CD8-positive, alpha-beta memory T cell (primary cell): ENCODE measurements at places on chromosomes 16 and 17. TPM values are rescaled to one million over a fixed set of nuclear protein-coding genes. Genes with fewer than 3 reads are reported as not detected.

DNA sequence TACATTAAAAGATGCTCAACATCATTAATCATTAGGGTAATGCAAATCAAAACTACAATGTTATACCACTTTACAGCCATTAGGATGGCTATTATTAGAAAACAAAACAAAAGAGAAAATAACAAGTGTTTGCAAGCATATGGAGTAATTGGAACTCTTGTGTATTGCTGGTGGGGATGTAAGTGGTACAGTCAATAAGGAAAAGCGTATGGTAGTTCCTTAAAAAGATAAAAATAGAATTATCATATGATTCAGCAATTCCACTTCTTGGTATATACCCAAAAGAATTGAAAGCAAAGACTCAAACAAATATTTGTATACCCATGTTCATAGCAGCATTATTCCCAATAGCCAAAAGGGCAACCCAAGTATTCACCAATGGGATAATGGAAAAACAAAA is 1.4 kb upstream of the CAPNS2 start:
- H3K4me1 ChIP-seq, result no peaks in the 10 kb centered on the region
- H3K4me3 ChIP-seq, result no peak overlapping the region
- H3K36me3 ChIP-seq, result no peaks in the 10 kb centered on the region
- no peak overlapping the region for H3K27ac ChIP-seq

The PERCC1 gene
- total RNA-seq, result 0.33 TPM

GRCh38 chr16:25264597-25264996 is 7.0 kb upstream of the ZKSCAN2 start:
- H3K4me1 ChIP-seq, result peaks cover 16% of the 10 kb centered on the region
- H3K4me3 ChIP-seq, result no peak overlapping the region
- no peaks in the 10 kb centered on the region for H3K27me3 ChIP-seq
- DNase-seq, result no peak
- H3K36me3 ChIP-seq, result peaks cover 6% of the 10 kb centered on the region

DNA sequence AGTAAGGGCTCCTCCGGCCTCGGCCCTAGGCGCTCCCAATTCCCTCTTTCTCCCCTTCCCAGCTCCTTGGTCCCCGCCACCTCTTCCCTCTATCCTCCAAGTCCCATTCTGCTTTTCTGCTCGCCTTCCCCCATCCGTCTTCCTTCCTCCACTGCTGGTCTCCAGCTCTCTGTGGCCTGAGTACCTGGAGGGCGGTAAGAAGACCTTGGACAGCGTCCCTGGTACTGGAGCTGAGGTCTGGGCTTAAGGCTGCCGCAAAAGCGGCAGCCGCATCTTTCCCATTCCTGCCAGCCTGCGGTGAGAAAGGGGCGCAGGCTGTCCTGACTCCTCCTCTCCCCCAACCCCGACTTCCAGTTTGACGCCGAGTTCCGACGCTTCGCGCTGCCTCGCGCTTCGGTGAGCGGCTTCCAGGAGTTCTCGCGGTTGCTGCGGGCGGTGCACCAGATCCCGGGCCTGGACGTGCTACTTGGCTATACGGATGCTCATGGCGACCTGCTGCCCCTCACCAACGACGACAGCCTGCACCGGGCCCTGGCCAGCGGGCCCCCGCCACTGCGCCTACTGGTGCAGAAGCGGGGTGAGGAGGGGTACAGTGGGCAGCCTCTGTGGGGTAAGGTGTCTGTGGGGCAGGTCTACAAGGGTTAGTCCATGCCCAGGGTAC is 471 bp downstream of the PARD6A start:
- H3K27ac ChIP-seq, result peak overlapping the region; percentile 98
- no peak for DNase-seq
- H3K36me3 ChIP-seq, result no peaks in the 10 kb centered on the region
- peak overlapping the region; percentile 60 for H3K4me3 ChIP-seq

DNA sequence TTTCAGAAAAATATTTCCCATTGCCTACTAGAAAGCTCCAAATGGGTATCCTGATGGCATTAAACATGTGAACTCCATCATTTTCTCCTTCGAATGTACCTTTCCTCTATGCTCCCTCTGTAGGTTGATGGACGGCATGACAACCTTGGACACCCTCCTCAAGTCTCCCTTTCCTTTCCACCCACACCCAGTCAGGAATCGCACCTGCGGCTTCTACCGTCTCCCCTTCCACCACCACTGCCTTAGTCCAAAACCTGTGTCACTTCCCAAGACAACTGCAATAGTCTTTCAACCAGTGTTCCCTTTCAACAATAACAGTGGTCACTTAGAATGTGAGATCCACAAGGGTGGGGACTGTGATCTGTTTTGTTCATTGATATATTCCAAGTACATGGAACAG is 233.1 kb upstream of the AXIN2 start:
- no peaks in the 10 kb centered on the region for H3K4me1 ChIP-seq
- DNase-seq, result no peak
- H3K4me3 ChIP-seq, result no peak overlapping the region
- no peak overlapping the region for H3K27ac ChIP-seq
- H3K36me3 ChIP-seq, result no peaks in the 10 kb centered on the region

DNA sequence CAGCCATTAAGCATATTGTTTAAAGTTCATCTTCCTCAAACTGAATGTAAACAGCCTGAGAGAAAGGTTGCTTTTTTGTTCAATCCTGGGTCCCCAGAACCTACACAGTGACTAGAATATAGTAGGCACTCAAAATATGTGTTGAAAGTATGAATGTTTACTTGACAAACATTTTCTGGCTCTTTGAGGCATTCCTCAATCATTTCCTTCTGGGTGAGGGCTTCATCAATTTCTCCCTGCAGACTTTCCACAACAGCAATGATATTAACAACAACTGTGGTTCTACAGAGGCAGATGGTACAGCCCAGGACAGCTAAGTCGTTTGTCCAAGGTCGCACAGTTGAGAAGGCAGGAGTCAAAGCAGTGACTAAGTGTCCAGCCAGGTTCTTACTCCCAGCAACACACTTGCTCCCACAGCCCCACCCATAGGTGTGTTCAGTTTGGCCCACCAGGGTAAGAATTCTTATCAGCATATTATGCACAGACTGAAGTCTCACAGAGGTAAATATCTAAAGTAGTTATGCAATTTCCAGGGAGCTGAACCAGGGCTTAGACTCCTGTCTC is 61.1 kb downstream of the HS3ST3B1 start:
- H3K4me3 ChIP-seq, result no peak overlapping the region
- no peaks in the 10 kb centered on the region for H3K27me3 ChIP-seq
- no peaks in the 10 kb centered on the region for H3K36me3 ChIP-seq
- peaks cover 19% of the 10 kb centered on the region for H3K4me1 ChIP-seq
- no peak overlapping the region for H3K27ac ChIP-seq
- no peak for DNase-seq

The TADA2A gene
- total RNA-seq, result 42.3 TPM

The CLDN7 gene
- total RNA-seq, result 1.1 TPM
